ENCODE measurements at places on chromosomes 2 and 18. TPM values are rescaled to one million over a fixed set of nuclear protein-coding genes. Genes with fewer than 3 reads are reported as not detected.

The PUS10 gene
- 6.7 TPM for total RNA-seq

The C1QL2 gene
- not detected for total RNA-seq

The SGPP2 gene
- 96.5 TPM for total RNA-seq

The MBOAT2 gene
- total RNA-seq = 34.3 TPM

The NEB gene
- 1.0 TPM for total RNA-seq

The CIB4 gene
- total RNA-seq = not detected

The SGO2 gene
- 7.6 TPM for total RNA-seq

The IL36B gene
- not detected for total RNA-seq

The LDAH gene
- total RNA-seq = 25.9 TPM

The RBM44 gene
- total RNA-seq = 0.48 TPM

The EVA1A gene
- total RNA-seq = 0.77 TPM

The TUBB8B gene
- 0.27 TPM for total RNA-seq

The LAMA1 gene
- 24.2 TPM for total RNA-seq

The TRIM54 gene
- not detected for total RNA-seq

The ERFE gene
- 0.50 TPM for total RNA-seq

The GPAT2 gene
- 6.6 TPM for total RNA-seq

The NPHP1 gene
- total RNA-seq = 0.42 TPM

The UGT1A4 gene
- 0.93 TPM for total RNA-seq

Measured in colonic mucosa (tissue), 4 donors.